ENCODE measurements at places on chromosomes 3 and 15.

- DNase-seq: no peak
Observed at GRCh38 chr3:157125101-157125500, 34.8 kb downstream of the CCNL1 start.

GRCh38 chr3:63937661-63938651 is 25.8 kb upstream of the SCAANT1 start:
- DNase-seq: no peak

DNA sequence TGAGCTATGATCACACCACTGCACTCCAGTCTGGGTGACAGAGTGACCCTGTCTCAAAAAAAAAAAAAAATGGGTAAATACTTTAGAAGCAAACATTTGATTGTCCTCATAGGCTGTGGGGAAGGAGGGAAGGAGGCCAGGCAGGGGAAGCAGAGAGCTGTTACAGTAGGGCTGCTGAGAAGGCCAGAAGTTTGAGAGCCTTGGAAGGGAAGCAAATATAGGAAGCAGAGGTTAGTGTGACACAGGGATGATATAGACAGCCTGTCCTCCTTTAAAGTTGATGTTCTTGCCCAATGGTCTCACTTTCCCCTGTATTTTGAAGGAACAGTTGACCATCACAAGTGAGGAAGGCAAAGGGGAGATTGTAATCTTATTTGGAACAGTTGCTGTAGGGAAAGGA is 5.3 kb upstream of the ALPK3 start:
- DNase-seq: no peak

DNA sequence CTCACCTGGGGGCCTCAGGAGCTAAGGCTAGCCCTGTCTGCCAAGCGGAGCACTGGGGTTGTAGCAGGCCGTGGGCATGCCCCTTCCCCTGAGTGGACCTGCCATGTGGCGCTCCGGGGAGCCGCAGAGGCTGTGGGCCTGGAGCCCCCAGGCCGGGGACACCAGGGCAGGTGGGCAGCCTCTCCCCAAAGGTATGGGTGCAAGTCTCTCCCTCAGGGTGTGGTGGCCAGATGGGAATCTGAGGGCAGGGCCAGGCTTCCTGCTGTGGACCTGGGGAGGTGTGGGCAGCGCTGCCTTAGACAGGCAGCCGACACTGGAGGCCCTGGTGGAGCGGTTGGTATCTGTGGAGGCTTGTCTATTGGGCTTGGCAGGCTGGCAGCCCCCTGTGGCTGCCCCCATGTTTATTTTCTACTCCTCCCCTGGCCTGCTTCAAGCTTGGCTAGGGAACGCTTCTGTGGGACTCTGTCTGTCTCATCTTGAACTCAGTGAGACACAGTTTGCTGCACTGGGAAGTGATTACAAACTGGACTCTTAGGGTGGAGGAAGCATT is 5.9 kb downstream of the ACVR2B start:
- DNase-seq: no peak

DNA sequence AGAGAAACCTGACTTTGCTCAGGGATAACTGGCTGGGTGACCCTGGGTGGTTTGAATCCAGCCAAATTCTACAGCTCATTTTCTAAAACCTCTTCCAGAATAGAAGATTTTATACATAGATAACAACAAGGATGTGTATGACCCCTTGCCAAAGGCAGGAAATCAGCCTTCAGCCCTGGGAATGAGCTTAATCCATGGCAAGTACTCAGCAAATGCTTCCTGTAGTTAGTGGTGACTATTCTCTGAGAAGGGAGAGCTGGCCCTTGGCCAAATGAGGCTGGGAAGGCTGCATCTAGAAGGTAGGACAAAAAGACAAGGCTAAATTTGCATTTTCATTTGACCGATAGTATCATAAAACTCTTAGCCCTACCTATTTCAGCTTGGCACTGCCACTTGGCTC is 4.6 kb upstream of the HACD3 start:
- no peak for DNase-seq

DNA sequence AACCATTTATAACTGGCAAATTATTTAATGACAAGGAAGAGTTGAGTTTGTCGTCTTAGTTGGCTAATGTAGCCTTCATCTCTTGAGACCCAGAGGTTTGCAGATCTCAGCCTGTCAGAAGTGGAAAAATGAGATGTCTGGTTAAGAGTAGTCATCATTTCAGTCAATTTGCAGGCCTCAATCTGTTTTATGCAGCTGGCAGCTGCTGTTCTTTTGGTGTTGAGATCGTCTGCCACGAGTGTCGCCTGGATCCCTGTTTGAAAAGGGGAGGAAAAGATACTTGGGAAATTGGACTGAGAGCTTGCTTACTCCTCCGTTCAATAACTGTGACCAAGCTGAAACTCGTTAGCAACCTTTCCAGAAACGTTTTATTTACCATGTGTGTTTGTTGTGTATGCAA is 2.3 kb downstream of the PHLDB2 start:
- no peak for DNase-seq

DNA sequence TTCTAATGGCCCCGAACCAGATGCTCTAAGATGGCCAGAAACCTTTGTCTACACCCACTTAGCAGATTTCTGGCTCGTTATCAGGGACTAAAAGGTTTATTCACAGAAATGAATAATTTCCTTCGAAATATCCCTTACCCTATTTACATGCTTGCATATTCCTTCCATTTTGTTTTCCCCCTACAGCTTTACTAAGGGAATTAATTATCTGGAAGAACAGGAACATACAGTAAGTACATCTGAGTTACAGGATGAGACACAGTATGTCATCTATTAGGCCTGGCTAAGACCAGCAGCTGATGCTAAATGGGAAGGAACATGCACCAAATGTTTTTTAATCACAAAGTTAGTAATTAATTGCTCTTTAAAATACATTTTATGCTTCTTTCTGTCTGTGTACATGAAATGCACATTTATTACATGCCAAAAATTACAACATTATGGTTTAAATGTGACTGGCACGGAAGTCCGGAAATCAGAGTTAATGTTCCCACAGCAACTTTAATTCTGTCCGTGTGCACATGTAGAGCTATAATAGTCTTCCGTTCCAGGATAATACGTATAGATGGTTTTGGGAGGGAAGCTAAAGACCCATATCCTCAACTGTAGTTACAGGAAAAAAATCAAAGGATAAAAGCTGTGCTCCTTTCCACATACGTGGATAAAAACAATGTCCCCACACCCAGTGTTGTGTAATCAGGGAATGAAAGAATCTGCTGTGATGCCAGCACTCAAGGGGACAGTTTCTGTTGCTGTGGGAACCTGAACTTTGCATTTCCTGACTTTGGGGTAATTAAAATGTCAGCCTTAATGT is 82.0 kb downstream of the TIGIT start:
- DNase-seq: no peak

Measured in amniotic stem cell (primary cell).